ENCODE measurements at places on chromosomes 6 and 20.

DNA sequence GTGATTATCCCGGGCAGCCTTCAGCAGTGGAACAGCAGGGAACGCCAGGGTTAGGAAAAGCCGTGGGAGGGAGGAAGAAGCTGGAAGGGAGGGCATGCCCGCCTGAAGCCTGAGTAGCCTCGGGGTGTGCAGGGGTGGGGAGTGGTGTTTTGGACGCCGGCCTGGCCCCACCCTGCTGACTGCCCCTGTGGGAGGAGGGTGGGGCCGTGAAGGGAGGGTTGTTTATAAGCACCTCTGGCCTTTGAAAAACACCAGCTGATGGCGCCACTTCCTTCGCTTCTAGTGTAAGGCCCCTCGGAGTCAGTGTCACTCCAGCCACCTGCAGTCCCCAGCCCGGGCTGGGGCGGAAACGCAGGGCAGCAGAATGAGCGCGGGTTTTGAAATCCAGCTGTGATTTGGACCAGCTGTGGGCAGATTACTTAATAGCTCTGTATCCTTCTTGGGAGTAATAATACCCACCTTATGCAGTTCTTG, 52.8 kb upstream of the BMP6 start:
- DNase-seq, result peak; percentile 80

DNA sequence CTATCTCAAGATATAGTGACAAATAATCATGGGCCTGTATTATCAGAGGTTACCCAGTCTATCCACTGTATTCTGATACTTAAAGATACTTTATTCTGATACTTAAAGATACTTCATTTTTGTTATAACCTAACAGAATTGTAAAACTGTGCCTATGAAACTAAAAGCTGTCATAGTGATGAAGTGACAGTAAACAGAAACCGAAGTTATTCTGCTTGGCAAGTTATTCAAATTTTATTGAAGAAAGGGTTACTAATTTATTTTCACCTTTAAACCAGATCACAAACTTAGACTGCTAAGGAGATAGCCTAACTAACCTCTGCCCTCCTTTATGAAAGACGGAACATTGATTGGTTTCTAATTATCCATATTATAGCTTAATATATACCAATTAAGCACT, 604.6 kb upstream of the IMPG1 start:
- DNase-seq, result no peak

GRCh38 chr20:9503526-9504245, 10.7 kb upstream of the LAMP5 start:
- DNase-seq, result peak; percentile 58

- no peak for DNase-seq
Observed at GRCh38 chr20:17172836-17173516, 53.9 kb upstream of the PCSK2 start.

DNA sequence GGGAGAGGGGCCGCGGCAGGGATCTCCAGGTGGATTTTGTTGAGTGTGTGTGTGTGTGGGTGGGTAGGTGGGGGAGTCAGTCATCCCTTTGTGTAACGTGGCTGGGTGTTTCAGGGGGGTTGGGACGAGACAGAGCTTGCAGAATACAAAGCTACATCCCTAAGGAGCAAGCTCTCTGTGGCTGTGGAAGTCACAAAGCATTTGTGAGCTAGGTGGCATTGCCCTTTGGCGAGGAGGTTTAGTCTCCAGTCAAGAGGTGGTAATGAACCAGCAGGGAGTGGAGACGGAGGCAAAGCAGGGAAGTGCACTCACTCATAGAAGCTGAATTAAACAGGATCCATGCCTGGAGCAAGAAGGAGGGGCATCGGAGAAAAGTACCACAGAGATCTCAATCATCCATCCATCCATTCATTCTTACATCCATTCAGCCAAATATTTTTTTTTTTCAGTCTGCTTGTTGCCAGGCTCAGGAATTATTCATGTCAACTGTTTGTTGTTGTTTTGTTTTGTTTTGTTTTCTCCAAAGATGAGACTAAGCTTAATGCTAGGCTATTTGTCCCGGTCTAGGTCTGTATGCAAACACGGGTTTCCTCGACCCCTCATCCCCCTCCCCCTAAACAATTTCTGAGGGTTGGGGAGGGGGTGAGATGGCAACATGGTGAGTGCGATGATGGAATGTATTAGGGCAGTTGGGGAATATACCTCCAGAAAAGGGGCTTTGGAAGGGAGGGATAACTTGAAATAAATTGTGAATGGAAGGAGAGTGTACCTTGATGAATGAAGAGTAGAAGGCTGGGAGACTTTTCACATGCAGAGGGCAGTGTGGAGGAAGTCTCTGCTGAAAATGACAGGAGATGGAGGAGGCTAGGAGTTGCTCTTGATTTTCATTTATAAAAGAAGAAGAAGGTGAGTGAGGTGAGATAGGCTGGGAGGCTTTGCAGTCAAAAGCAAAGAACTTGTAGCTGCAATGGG, 1.0 kb downstream of the HCRTR2 start:
- DNase-seq, result no peak

GRCh38 chr6:169534039-169534421, 167.8 kb downstream of the WDR27 start:
- DNase-seq, result no peak

- no peak for DNase-seq
Observed at GRCh38 chr6:52335576-52335975, 26.4 kb upstream of the PAQR8 start.

GRCh38 chr6:105892577-105893262, 193.4 kb upstream of the PRDM1 start:
- DNase-seq, result peak; percentile 75

GRCh38 chr6:149723771-149724417, 6.0 kb upstream of the LATS1 start:
- DNase-seq, result peak; percentile 94

DNA sequence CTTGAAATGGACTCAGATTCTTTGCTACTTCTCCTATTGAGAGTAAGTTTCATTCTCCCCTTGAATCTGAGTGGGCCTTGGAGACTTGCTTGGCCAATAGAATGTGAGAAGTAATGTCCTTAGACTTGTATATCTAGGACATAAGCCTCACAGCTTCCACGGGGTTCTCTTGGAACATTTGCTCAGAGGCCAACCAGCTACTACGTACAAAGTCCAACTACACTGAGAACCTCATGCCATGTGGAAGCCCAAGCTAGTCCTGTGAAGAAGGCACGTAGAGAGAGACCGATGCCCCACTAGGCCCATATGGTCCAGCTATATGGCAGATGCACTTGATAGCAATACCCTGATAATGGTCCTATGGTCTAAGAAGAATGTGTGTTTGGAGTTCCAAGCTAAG, 22.9 kb downstream of the TMEM14A start:
- DNase-seq, result no peak

- DNase-seq, result no peak
Observed at GRCh38 chr6:138546733-138547185, 47.5 kb upstream of the NHSL1 start.

- DNase-seq, result peak; percentile 98
Observed at GRCh38 chr6:6701864-6702263, 113.3 kb downstream of the LY86 start.

DNA sequence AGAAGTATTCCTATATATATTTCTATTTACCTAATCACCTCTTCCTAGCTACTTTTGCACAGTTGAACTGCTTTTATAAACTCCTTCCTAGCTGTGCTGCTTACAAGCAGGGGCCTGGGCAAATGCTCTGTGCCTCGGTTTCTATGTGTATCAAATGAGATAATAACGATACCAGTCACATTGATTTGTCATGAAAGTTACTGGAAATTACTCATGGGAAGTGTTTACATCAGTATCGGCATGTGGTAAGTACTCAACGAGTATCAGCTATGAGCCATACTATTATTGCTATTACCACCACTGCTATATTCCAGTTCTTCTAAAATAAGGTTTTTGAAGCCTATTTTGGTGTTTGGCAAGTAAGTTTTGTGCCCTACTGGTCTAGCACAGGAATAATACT, 4.9 kb downstream of the LAMA4 start:
- no peak for DNase-seq

DNA sequence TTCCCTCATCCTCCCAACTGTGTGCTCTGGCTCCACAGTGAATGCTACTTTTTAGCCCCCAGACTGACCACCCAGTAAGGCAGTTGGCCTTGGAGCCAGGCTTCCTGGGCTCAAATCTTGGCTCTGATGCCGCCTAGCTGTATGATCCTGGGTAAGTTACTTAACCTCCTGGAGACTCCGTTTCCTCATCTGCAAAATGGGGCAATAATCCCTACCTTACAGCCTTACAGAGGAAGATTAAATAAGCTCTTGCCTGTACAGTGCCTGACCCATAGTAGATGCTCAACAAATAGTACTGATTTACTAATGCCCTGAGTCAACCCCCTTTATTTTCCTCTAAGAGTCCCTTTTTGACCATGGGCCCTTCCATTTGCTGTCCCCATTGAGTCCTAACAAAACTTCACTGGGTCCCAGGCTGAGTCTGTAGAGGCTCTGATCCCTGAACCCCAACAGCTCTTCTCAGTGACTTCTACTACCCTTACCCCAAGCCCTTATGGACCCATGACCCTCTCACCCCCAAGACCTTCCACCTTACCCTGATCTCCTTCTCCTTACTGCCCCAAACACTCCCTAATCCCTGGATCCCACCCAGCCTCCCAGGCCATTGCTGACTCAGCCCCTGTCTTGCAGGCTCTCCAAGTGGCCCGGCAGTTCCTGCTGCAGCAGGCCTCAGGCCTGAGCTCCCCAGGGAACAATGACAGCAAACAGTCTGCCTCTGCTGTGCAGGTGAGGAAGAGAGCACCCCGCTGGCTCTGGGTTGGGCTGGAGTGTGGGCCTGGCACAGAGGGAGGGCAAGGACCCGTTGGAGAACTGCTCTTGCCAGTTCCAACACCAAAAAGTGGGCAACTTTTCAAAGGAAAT, 31.4 kb downstream of the FOXP4 start:
- no peak for DNase-seq

DNA sequence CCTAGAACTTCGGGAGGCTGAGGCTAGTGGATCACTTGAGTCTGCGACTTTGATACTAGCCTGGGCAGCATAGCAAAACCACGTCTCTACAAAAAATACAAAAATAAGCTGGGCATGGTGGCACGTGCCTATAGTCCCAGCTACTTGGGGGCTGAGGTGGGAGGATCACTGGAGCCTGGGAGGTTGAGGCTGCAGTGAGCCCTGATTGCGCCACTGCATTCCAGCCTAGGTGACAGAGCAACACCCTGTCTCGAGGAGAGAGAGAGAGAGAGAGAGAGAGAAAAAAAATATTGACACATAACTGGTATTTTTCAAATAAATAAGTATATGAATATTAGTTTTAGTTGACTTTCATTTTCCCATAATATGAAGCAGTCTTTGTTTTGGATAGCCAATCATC, 222.2 kb downstream of the BTBD9 start:
- no peak for DNase-seq

- DNase-seq, result no peak
Observed at GRCh38 chr6:155599561-155599960, 143.9 kb upstream of the NOX3 start.

GRCh38 chr20:25495189-25495824, 87.8 kb downstream of the GINS1 start:
- DNase-seq, result no peak

DNA sequence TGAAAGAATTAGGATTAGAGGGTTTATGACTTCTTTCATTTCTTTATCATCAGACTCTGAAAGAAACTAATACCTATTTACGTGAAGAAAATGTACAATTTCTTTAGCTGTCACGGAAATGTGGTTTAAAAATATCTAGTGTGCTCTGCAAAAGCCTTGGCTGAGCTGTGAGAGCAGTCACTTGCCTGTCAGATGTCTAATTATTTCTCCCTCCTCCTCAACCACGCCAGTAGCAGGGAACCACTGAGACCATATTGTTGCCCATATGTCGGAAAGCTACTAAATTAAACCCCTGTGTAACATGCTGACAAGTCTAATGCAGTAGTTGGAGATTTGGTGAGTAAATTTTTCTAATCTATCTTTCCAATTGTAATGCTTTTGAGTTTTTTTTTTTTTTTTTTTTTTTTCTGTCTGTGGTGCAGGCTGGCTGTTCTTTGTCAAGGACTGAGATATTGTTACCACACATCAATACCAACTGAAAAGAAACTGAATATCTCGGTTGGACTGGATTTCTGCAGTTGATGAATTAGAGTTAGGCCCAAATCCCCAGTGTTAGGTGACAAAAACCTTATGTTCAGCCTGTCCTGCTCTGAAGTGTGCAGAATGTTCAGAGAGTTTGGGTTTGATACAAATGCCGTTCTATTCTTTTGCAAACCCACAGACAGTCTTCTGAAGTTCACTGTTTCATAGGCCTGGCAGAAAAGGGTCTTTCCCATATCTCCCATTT, 302.9 kb upstream of the SYNCRIP start:
- DNase-seq, result no peak

GRCh38 chr20:59579404-59580145, 24.8 kb upstream of the PHACTR3 start:
- no peak for DNase-seq

- DNase-seq, result no peak
Observed at GRCh38 chr6:5626727-5627426, 365.6 kb downstream of the FARS2 start.

DNA sequence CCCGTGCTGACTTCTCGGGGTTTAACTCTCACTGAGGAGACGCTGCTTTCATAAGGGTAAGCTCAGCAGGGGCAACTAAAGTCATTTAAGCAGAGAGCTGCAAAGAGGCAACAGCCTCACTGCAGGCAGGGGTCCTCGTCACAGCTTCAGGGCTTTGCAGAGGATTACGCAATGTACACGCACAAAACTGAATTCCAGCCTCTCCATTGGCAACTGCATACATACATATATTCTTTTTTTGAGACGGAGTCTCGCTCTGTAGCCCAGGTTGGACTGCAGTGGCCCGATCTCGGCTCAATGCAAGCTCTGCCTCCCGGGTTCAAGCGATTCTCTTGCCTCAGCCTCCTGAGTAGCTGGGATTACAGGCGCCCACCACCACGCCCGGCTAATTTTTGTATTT, 2.4 kb downstream of the GMEB2 start:
- DNase-seq, result peak; percentile 42

GRCh38 chr6:89161326-89162046, 15.6 kb downstream of the PM20D2 start:
- no peak for DNase-seq

- no peak for DNase-seq
Observed at GRCh38 chr6:134491477-134491876, 173.6 kb upstream of the SGK1 start.

DNA sequence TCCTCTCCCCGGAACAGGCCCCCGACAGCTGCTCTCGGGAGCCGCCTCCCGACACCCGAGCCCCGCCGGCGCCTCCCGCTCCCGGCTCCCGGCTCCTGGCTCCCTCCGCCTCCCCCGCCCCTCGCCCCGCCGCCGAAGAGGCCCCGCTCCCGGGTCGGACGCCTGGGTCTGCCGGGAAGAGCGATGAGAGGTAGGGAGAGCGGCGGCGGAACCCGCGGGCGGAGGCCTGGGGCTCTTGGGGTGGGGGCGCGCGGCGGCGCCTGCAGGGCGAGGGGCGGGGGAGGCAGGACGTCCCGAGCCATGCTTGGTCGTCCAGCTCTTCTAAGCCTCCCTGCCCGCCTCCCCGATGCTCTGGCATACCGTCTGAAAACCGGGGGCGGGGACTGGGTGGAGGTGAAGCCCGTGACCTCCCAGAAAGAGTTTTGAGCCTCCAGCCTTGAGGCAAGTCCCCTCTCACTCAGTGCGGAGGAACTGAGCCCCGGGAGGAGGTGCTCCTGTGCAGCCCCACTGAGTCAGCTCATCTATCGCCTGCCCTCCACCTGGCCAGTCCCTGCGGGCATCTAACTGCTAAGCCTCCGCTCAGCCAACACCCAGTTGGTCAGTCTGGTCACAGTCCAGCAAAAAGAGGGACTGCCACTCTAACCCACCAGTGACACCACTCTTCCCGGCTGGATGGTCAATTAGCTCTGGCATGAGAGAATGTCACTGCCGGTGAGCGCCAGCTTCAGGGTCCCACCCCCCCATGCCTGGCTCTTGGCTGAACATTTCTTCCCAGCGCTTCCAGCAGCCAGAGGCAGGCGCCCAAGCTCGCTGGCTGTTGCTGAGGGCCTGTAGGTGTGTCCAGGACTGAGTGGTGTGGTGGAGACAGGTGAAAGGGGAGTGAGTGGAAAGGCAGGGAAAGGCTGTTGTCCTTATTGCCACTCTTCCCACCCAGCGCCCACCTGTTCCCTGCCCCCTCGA, 482 bp downstream of the DDR1 start:
- DNase-seq, result peak; percentile 47
